ENCODE measurements at places on chromosomes 2 and 18.

DNA sequence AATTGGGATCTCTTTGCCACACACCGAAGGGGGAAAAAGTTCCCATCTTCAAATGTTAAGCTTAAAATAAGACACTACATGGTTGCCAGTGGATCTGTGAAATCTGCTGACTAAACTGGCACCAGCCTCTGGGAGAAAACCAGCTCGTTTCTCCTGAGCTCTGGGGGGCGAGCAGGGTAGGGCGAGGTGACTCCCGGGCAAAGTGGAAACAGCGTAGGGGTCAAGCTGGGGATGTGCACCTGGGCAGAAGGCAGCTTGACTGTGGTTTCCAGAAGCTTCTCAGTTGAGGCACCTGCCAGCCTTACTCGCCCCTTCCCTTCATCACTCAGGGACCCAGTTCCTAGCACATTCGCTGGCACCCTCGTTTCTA, 62.8 kb downstream of the SFXN5 start:
- no peak for DNase-seq

DNA sequence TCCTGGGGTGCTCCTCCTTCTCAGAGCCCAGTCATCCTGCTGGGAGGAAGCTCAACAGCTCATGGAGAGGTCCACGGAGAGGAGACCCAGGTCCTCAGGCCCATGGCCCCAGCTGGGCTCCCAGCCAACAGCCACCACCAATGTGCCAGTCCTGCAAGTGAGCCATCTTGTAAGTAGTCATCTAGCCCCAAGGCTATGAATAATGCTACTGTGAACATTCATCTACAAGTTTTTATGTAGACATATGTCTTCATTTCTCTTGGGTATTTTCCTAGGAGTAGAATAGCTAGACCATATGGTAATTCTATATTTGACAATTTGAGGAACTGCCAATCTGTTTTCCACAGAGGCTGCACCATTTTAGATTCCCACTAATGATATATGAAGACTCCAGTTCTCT, 166.1 kb downstream of the MTCL1 start:
- DNase-seq: no peak

GRCh38 chr2:241096979-241097378, 5.1 kb downstream of the MTERF4 start:
- DNase-seq: no peak

DNA sequence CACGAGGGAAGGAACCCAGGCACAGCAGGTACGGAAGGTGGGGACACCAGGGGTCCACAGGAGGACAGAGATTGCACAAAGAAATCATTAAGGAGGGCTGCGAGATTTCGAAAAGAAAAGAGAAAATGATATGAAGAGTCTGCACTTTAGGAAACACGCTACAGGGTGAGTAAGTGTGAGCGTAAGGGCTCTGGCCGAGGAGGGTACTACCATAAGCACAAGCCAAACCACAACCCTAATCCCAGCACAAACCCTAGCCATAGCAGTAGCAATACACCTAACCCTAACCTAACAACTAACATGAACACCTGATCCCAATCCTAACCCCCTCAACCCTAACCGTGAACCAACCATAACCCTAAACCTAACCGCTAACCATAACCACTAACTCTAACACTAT, 104.0 kb downstream of the ZNF516 start:
- DNase-seq: no peak

DNA sequence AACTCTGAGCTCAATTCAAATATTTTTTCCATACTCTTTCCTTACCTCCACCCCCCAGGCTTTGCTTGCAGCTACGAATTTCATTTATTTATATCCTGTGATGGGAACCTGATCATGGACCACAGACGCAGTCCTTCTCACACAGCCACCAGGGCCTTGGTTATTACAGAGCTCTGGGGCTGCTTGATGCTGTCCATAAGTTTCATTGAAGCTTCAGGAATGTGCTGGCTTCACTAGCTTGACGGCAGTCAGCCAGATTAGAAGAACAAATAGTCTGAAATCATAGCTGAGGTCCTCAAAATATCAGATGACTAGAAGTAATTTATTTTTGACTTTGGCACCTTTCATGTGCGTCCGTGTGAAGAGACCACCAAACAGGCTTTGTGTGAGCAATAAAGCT, 104.9 kb downstream of the VWA3B start:
- DNase-seq: no peak

DNA sequence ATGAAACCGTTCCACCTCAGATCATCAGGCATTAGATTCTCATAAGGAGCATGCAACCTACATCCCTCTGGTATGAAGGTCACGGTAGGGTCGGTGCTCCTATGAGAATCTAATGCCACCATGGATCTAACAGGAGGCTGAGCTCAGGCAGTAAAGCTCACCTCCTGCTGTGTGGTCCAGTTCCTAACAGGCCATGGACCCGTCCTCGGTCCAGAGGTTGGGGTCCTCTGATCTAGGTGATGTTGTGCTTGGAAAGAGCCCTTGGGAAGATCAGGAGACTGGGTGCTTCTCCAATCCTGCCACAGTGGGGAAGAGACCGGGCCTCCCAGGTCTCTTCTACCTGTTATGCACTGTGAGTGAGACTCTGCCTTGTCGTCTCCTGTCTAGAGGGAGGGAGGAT, 104.6 kb downstream of the ACKR3 start:
- DNase-seq: no peak

- DNase-seq: no peak
Measured at GRCh38 chr18:8741532-8741931, 36.2 kb downstream of the MTCL1 start.

GRCh38 chr2:102473631-102474030, 605 bp downstream of the SLC9A4 start:
- DNase-seq: no peak

GRCh38 chr18:8858888-8859511, 153.6 kb downstream of the MTCL1 start:
- DNase-seq: peak; percentile 95

GRCh38 chr2:85933753-85934594, 45.2 kb upstream of the ST3GAL5 start:
- DNase-seq: no peak

DNA sequence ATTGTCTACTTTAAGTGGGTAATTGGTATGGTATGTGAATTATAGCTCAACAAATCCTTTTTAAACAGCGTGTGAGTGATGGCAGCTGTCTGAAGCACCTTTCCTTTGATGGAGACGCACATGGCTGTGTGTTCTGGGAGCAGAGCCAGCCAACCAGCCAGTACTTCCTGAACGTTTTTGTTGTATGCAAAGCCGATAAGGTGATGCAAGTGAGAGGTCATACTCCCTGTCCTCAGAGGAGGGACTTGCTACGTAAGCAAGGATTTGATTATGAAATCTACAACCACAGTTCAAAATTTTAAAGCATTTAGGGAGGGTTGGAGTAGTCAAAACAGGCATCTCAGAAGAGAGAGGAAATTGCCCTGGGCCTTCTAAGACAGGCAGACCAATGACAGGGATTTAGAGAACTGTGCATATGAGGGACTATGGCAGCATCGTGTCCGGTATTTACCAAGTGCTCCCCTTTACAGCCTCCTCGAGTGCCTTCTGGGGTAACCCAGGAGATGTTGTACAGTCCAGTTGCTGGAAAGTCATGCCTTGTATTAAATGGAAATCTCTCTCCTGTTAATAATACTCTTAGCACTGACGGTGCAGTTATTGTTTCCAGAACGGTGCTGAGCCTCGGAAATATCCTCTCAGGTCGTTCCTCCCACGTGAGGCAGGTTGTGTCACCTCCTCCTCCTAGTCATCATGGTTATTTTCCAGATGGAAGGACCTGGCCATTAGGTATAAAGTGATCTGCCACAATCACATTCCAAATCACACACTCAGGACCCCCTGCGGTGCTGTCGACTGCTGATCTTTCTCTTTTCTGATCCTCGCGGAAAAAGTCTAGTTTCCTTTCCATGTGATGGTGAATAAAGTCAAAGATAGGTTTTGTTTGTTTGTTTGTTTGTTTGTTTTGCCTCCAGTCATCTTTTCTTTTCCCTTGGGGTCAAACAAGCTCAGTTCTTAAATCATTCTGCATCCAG, 28.4 kb downstream of the ARHGEF4 start:
- DNase-seq: peak; percentile 61

- no peak for DNase-seq
Measured at GRCh38 chr18:31436825-31437224, 10.7 kb upstream of the DSG3 start.

GRCh38 chr2:88950010-88950409, 258.5 kb downstream of the RPIA start:
- DNase-seq: no peak

- no peak for DNase-seq
Measured at GRCh38 chr2:24421668-24422067, 61.3 kb upstream of the ITSN2 start.

DNA sequence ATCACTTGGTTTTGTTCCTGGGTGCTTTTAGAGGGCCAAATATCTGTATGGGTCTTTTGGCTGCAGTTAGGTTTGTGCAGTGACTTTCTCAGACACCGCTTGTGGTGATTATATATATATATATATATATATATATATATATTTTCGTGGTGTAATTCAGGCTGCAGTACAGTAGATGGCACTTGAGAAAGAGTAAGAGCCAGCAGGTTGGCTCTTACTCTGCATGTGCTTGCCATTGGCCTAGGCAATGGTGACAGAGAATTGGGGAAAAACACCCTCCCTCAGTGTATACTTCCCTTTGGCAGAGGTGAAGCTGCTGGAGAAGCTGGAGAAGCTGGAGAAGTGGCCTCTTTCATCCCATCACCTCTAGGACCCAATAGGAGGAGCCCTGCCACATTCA, 22.2 kb upstream of the MYL1 start:
- DNase-seq: no peak

- no peak for DNase-seq
Measured at GRCh38 chr18:13136904-13137669, 81.5 kb upstream of the LDLRAD4 start.

DNA sequence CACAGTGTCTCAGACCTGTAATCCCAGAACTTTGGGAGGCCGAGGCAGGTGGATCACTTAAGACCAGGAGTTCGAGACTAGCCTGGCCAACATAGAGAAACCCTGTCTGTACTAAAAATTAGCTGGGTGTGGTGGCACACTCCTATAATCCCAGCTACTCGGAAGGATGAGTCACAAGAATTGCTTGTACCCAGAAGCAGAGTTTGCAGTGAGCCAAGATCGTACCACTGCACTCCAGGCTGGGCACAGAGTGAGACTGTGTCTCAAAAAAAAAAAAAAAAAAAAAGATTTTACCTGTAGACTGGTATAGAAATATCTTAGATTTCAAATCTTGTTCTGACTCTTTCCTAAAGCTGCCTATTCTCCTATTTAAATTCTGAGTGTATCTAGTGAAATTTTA, 7.2 kb upstream of the KLHL29 start:
- DNase-seq: no peak

DNA sequence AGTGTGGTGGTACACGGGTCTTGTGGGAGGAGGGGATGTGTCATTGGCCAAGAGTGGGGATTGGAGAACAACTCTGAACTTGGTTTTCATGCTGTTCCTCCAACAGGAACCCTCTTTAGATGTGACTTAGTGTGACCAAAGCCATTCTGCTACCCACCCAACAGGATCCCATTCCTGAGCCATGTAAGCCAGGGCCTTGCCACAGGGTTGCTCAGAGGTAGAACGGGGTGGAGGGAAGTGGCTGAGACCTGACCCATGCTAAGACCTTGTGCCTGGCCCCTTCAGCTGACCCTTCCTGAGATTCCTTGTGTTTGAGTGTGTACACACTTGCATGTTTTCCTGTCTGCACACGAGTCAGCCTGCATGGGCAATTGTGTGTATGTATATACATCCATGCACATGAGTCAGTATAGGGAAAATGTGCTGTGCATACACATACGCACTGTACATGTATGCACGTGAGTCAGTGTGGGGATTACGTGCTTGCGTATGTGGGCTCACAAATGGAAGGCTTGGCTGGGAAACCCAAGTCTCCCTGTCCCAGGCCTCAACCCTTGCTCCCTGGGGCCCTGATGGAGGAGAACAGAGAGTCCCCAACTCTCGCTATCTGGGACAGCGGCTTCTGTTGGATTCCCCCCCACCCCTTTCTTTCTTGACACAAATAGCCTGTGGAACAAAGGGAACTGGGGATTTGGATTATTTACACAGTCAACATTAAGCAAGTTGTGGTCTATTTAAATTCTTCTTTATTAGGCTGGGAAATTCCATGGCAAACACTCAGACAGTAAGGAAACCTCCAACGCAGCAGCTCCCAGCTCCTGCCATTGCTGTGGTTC, 339.8 kb downstream of the DYSF start:
- peak; percentile 70 for DNase-seq
